ENCODE measurements at places on chromosomes 6 and 20. TPM values are rescaled to one million over a fixed set of nuclear protein-coding genes. Genes with fewer than 3 reads are reported as not detected.

- no peak for DNase-seq
- no peaks in the 10 kb centered on the region for H3K27me3 ChIP-seq
- H3K4me1 ChIP-seq = no peaks in the 10 kb centered on the region
- H3K27ac ChIP-seq = no peak within 1 kb of the TSS
These were observed at the start of gene TLDC2 for GRCh38 chr20:36875702-36876472. TSS of gene TLDC2 (plus strand) at chr20:36876138. CDS start at chr20:36876175, 37 bp downstream.

The KCNS1 gene
- total RNA-seq = 0.99 TPM

GRCh38 chr6:148271711-148272439 lies 70.8 kb upstream of the SASH1 start:
- no peak overlapping the region for H3K27ac ChIP-seq
- no peak overlapping the region for H3K4me3 ChIP-seq
- H3K27me3 ChIP-seq = no peaks in the 10 kb centered on the region

DNA sequence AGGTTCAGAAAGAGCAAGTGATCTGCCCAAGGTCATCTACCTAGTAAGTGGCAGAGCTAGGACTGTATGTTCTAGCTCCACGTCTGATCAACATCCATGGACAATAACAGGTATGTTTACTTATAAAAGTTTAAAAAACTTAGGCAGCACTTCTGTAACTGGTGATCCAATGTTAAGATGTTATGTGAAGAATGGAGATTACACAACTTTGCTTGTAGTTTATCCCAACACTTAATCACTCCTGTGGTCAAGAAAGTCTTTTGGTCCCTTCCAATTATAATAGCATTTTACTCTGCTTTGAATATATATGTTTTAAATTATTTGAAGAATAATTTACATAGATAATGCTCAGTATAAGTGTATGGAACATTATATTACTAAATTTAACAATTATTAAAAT lies 4.8 kb downstream of the FBXO30 start:
- no peaks in the 10 kb centered on the region for H3K27me3 ChIP-seq
- H3K4me1 ChIP-seq = peaks cover 44% of the 10 kb centered on the region
- no peaks in the 10 kb centered on the region for H3K36me3 ChIP-seq
- no peak overlapping the region for H3K4me3 ChIP-seq
- no peak for DNase-seq
- no peak overlapping the region for H3K27ac ChIP-seq

Data from left lung (tissue), 14 donors.